ENCODE measurements at places on chromosomes 2 and 18.

DNA sequence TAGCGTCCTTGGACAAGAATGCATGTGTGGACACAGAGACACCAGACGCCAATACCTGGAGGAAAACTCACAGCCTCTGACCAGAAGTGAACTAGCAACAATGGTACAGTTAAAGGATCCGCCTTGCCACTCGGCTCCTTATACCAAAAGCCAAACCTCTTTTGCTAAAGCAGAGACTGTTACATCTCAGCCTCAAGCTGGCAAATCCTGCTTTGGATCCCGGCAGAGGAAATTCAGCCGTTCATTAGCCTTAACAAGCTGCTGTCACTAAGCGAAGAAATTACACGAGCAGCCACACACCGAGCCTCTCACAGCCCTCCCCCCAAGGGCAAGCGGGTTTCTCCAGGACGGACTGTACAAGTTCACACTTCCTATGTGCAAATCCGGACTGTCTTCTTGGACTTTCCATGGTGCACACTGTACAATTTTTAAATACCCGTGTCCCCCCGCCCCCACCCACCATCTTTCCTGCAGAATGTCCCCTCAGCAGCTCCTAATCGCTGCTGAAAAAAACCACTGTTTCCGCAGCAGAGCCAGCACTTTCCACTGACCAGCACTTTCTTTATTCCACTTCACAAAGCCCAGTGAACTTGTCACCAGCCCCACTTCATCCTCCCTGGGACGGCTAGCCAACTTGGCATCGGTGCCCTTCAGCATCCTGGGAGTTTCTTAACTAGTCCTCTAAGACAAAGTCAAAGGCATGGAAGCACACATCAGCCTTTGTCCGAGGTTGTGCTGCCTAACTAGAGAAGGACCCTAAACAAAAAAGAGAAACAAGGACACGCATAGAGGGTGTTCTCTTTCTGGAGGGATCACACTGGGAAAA lies 1.5 kb downstream of the KLF7 start:
- DNase-seq, result peak; percentile 57

DNA sequence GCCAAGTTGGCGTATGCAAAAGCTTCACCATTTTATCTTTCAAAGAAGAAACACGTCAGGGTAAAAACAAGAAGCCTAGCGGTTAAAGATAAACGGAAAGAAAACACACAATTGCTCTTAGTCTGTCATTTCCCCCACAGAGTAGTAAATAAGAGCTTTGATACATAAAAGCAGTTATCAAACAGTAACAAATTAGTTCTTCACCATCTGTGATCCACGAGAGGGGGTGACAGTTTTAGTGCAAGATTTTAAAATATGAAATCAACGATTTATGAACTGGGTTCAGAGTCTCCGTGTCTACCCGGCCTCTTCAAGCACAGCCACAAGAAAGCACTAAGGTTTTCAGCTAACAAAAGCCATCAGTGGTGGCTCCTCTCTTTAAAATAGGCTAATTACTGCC lies 703.9 kb upstream of the ID2 start:
- DNase-seq, result no peak

GRCh38 chr2:26668856-26669750 lies 23.4 kb upstream of the KCNK3 start:
- DNase-seq, result no peak

- no peak for DNase-seq
Observed at GRCh38 chr2:36582538-36582937, 15.4 kb downstream of the FEZ2 start.

DNA sequence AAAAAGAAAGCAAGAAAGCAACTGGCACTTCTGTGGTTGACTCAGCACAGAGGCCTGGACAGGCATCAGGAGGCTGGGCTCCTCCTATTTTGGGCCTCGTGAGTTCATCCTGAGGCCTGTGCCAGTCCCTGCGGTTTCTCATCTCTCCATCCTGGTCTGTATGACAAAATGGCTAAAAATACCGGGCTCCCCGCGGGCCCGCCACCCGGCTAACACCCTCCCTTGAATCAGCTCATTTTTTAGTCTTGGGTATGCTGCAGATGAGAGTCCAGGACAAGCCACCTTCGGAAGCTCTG lies 62.3 kb upstream of the YWHAQ start:
- peak; percentile 37 for DNase-seq

GRCh38 chr2:65991381-65992197 lies 443.3 kb upstream of the MEIS1 start:
- no peak for DNase-seq

DNA sequence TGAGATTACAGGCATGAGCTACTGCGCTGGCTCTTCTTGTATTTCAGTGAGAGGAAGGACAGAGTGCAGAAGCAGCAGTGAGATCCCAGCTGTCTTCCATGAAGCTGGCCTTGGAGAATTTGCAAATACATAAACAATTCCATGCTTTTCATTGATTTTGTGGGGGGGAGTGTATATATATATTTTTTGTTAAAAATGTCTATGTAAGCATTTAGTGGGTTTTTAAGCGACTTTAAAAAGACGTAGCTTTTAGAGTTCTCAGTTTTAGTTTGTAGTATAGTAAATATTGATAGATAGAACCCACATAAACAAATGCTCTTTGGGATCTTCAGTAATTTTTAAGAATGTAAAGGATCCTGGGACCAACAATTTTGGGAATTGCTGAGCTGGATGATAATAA lies 6.3 kb downstream of the RBFA start:
- no peak for DNase-seq

- no peak for DNase-seq
Observed at GRCh38 chr2:43685357-43685756, 9.1 kb upstream of the C1GALT1C1L start.

- DNase-seq, result no peak
Observed at GRCh38 chr2:157845081-157845480, 31.0 kb downstream of the ACVR1 start.

- DNase-seq, result peak; percentile 75
Observed at GRCh38 chr2:175234153-175234552, 52.6 kb upstream of the ATP5MC3 start.

DNA sequence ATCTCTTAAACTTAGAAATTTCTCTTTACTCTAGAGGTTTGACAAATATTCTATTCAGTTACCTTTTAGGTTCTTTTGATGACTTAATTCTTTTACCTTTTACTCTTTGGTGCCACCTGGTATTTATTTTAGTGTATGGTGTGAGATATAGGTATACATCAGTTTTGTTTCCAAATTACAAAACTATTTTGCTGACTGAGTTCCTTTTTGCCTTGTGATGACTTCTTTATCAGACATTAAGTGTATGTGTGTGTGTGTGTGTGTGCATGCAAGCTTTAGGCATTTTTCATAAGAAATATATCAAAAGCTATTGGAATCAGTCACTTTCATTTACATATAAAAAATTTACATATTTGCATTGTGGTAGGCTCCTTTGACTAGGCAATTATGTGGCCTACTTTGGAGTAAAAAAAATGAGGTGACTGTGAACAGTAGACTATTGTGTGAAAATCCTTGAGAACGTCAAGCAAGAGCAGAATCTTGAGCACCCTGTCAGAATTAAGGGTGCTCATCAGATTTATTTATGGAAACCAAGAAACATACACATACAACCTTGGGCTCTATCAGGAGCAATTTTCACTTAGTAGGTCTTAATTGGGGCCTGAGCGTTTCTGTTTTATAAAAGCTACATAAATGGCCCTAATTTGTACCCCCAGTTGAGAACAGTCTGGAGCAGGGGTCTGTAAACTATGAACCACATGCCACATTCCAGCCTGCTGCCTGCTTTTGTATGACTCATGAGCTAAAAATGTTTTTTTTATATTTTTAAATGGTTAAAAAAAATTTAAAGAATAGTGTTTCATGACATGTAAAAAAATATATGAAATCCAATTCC lies 415.9 kb downstream of the SLC4A3 start:
- peak; percentile 68 for DNase-seq

GRCh38 chr2:189022053-189022481 lies 47.9 kb downstream of the COL3A1 start:
- peak; percentile 96 for DNase-seq

DNA sequence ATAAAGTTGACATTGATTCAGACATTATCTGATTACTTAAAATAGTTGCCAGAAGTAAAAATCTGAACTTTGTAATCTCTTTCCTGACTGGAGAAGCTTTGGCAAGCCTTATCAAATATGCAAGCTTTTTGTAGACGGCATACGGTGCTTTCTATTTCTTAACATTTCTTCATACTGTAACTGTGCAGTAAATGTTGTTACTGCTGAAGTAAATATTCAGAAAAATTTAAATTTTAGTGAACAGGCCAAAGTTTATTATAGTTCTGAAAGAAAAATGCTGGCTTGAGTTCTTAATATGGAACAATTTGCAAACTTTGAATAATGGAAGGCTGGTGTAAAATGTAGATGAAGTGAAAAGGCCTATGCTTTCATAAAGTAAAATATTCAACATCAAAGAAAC lies 1.8 kb downstream of the TTN start:
- no peak for DNase-seq

DNA sequence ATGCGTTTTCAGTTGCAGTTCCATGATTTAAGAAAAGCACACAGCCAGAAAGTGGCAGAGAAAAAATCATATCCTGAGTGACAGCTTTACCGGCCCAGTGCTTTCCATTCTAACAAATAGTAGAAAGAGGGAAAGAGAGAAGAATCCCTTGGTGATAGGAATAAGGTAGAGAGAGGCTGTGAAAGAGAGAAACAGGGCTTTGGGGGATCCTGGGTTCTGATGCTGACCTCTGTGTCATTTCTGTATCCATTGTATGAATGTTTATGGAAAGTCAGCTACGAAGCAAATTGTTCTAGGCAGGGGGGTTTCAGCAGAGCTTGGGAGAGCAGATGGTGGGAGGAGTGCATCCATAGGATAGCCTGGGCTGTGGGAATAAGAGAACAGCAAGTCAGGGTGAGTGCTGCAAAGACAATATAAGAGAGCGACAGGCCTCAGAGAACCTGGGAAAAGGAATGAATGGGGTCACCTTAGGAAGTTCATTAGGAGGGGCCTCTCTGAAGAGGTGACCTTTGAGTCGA lies 203.4 kb upstream of the TNP1 start:
- DNase-seq, result no peak

GRCh38 chr2:36403675-36404230 lies 48.2 kb downstream of the CRIM1 start:
- DNase-seq, result peak; percentile 94

DNA sequence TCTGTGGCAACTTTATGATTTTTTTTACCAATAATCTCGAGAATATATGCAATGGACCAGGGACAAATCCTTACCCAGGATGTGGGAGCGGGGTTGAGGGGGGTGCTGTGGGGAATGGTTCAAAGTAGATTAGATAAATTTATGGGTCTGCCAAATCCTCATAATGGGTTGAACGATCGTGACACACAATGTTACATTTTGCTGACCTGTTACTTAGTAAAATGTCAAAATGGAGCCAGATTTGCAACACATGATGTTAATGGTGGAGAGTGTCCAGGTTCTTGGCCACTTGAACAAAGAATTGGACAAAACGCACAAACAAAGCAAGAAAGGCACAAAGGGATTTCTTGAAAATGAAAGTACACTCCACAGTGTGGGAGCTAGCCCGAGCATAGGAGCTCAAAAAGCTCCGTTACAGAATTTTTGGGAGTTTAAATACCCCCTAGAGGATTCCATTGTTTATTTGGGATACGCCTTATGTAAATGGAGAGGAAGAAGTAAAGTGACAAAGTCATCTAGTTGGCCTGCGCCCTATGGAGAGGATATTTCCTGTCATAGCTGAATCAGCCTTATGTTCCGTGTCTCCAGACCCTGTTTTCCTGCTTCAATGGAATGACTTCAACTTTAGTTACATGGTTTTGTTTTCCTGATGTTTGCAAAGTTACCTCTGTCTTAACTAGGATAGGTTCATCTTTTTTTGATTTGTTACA lies 776.0 kb downstream of the DCC start:
- no peak for DNase-seq

DNA sequence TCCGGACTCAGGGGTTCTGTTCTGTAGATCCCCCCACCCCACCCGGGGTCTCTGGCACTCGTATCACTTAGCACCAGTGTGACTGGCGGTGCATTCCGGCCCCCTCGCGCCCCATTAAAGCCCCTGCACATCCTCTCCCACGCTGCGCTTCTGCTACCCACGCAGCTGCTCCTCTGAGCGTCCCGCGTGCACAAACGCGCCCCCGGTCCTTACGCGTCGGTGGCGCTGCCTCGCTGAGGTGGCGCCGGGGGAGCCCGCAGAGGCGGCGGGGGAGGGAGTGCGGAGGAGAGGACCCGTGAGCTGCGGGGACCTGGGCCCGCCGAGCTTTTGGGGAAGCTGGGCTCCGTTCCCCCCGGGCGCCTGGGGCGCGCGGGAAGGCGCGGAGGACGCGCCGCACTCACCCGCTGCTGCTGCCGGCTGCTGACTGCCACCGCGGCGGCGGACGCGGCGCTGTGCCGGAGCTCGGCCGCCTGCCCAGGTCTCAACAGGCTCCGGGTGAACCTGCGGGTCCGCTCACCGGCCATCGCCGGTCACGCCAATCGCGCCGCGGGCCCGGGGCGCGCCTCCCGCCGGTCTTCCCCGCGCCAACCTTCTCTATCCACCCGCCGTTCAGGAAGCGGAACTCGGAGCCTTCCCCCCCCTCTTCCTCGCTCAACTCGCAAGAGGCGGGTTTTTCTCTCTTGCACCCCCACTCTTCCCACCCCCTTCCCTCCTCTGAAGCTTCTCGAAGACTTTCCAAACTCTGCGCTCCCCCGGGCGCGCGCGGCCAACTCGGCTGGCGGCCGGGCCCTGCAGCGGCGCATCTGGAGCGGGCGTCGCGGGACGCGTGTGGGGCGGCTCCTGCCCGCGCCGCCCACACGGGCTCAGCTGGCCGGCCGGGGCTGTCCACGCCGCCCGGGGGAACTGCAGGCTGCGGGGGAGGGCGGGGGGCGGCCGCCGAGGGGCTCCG lies at the start of gene DOCK10:
Gene DOCK10 (minus strand): TSS at position 618 of the 949 bp plus-strand sequence. CDS start 94 bp downstream, at position 524.
- peak; percentile 72 for DNase-seq

DNA sequence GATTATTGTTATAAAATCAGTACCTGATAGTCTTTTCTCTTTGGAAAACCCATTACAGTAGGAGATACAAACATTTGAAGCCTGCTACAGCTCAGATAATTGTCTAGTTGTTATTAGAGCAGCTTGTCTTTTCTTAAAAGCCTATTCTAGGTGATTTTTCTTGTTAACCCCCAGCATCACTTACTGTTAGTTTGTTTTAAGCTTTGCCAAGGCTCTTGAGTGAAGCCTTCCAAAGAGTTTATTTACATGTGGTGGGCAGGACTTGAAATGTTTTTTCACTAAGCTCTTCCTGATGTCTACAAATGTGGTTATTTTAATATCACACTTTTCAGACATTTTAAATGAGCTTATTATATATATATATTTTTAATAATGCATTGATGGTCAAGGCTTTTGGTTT lies 791.3 kb downstream of the PLCL1 start:
- DNase-seq, result no peak

GRCh38 chr2:231390667-231391066 lies 4.8 kb upstream of the B3GNT7 start:
- DNase-seq, result no peak

DNA sequence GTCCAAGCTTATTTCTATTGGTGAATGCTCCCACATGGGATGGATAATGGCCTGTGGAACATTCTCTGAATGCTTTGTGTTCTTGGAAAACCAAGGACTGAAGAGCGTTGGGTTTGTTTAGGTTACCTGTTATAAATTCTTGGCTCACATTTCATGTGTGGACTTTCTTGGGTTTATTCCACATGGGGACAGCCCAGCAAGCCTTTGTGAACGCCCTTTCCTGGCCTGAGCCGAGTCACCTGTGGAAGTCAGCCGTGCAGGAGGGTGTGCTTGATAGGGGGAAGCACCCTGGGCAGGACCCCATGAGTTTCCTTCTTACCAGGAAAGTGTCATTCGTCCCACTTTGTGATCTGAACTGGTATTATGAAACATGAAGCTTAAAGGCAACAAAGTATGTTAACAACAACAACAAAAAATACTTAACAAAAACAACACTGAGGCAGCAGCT lies 4.1 kb downstream of the RAB31 start:
- DNase-seq, result no peak

GRCh38 chr2:169891593-169892298 lies 64.5 kb downstream of the UBR3 start:
- peak; percentile 18 for DNase-seq
